CMK (cell line): ENCODE measurements at places on chromosomes 7 and 10.

- DNase-seq = peak; percentile 68
These were observed at the start of the genes TUBGCP2 and ZNF511 for GRCh38 chr10:133308421-133309099. TUBGCP2 (minus strand) TSS chr10:133308872; CDS start chr10:133302941, 5,931 bp downstream. ZNF511 (plus strand) TSS chr10:133308914; CDS start chr10:133308944, 30 bp downstream.

- DNase-seq = no peak
These were observed 25.6 kb downstream of the SCD start for GRCh38 chr10:100372415-100373297.

GRCh38 chr7:22357311-22358175 lies 589 bp upstream of the RAPGEF5 start:
- no peak for DNase-seq

- DNase-seq = no peak
These were observed 14.0 kb upstream of the INSIG1 start for GRCh38 chr7:155283565-155284194.

DNA sequence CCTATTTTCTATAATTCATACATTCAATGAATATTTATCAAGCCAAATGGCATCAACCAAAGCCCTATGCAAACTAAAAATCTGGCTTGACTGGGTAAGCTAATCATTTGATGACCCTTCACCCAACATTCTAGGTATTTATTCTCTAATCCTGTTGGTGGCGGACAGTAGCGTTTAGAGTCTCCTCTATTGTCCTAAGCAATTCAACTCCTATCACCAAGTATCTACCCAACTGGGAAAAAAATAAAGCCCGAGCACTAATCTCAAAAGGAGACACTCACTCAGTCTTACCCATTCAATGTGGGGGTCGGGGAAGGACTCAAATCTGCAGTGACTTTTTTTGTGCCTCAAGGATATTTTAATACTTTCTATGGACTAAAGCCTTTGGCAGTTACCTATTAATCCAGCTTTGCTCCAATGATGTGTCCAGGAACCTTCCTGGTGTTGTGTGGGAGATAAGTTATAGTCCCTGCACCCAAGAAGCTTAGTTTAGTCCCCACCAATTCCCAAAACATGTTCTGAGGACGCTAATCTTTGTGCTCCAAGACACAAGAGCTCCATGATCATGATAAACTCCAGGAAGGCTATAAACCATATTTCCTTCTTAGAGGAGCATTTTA lies 30.6 kb downstream of the DNMBP start:
- DNase-seq = no peak

DNA sequence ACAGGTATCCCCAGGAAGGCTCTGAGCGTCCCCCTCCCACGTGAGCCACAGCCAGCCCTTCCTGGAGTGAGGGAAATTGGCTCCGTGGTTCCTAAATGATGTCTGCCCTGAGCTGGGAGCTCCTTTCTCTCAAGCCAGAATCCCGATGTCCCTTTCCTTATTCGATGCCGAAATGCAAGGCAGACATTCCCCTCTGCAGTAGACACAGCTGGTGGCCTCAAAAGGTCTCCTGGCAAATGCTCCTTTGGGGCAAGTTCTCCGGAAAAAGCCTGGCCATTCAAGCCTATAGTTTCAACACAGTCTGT lies 98.9 kb downstream of the HIP1 start:
- DNase-seq = no peak

GRCh38 chr7:117715784-117716445 lies 157.3 kb downstream of the CTTNBP2 start:
- DNase-seq = peak; percentile 12

DNA sequence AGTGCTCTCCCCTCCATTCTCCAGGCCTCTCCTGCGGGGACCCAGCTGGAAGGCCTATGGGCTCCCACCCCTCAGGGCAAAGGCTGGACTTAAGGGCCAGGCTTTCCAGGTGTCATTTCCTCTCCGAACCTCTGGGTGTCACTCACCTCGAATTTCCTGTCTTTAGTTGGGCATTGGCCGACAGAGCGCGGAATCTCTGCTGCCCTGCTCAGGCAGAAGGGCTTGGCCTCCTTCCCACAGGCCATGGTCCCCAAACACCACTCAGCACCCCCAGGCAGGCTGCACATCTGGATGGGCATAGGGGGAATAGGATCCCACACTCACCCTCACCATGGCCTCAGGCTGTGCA lies 212.9 kb downstream of the CCSER2 start:
- no peak for DNase-seq

DNA sequence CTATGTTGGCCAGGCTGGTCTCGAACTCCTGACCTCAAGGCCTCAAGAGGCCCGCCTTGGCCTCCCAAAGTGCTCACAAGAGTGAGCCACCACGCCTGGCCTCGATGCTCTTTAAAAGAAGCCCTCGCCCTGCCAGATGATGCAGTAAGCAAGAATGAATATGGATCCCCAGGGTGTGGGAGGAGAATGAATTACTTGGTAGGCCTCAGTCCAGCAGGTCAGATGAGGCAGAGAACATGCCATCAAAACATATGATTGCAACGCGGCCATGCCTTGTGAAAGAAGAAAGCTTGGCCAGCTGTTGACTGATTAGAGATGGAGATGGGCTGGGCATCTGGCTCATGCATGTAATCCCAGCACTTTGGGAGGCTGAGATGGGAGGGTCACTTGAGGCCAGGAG lies 68.7 kb downstream of the CAMK1D start:
- no peak for DNase-seq
